ENCODE measurements at places on chromosomes 3 and 15.

DNA sequence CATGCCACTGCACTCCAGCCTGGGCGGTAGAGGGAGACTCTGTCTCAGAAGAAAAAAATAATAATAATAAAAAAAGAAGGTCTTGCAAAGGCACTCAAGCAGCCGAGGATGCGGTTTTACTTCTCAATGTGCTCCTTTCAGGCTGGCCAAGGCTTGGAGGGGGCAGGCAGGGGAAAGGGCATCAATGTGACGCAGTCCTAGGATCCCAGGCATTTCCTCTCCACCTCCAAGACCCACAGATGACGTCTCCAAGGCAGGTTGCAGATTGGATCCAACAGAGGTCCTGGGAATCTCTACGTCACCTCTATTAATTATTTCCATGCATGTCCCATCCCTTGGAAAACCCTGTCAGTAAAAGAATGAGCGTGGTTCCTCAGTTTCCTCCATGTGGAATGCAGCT lies 56.2 kb downstream of the FAM43A start:
- DNase-seq: no peak

GRCh38 chr15:51405693-51406523 lies 64.5 kb downstream of the GLDN start:
- no peak for DNase-seq

GRCh38 chr15:70517194-70517590 lies 246.2 kb downstream of the UACA start:
- DNase-seq: no peak

DNA sequence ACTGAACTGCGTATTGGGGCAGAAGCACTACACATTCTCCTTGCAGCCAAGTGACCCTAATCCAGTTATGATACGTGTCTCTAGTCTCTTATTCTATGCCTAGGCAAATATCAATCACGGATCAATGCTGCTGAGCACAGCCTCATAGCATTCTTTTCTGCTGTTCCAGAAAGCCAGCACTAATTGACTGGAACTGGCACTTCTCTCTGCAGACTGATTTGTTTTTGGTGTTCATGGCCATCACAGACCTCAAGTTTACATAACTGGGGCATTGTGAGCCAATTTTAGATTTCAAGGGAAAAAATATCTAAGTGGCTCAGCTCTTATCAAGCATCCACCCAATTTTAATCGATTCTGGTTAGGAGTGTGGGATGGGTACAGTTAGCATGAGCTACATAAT lies 37.9 kb downstream of the GLDN start:
- no peak for DNase-seq

GRCh38 chr3:49161808-49162530 lies 4.2 kb downstream of the CCDC71 start:
- no peak for DNase-seq

- DNase-seq: peak; percentile 62
These were observed 234.6 kb downstream of the NAALADL2 start for GRCh38 chr3:175093748-175094147.

GRCh38 chr3:123328851-123329635 lies 119.8 kb downstream of the ADCY5 start:
- DNase-seq: peak; percentile 38

DNA sequence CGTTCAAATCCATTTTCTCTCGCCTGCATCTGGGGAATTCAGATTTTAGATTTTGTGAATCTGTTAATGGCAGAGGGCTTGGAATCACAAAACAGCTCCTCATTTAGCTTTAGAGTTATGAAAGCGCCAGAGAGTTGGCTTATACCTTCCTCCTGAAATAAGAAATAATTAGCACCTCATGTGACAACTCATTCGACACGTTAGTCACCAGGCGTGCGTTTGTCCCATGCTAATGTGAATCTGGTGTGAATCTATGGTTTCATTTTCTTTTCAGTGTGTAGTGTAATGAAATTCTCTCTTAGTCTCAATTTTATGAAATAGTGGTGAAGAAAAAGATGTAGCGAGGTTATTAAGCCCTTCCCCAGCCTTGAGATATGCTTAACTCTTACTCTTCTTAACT lies 89.4 kb downstream of the EDEM1 start:
- no peak for DNase-seq

DNA sequence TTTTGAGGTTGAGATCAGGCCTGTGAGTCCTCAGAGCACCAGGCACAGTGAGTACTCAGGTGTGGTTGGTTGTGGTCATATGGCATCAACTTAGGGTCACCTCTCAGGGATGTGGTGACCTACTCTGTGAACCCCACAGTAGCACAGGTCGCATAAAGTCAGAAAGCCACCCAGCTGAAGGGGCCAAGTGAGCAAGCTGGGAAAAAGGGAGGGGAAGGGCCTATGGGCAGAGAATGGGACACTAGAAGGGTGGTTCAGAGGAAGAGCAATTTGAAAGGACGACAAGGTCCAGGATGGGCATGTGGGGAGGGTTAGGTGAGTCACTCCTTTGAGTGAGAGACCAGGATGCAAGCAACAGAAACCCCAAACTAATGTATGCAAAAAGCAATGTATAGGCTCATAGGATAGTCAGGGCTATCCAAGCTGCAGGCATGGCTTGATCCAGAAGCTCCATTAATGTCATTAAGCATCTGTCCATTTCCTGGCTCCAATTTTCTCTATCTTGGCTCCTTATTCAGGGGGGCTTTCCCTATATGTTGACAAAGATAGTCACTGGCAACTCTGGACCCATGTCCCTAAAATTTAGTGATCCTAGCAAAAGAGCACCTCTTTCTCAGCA lies 33.5 kb downstream of the HMCES start:
- no peak for DNase-seq

- DNase-seq: no peak
These were observed 32.6 kb downstream of the ITGA11 start for GRCh38 chr15:68399096-68400065.

- DNase-seq: peak; percentile 77
These were observed at the start of gene PYGO1 for GRCh38 chr15:55588070-55588814. TSS of gene PYGO1 (minus strand) at chr15:55588345. CDS start at chr15:55587883, 462 bp downstream.

- peak; percentile 82 for DNase-seq
These were observed 59.0 kb downstream of the DPPA2 start for GRCh38 chr3:109257269-109257668.

DNA sequence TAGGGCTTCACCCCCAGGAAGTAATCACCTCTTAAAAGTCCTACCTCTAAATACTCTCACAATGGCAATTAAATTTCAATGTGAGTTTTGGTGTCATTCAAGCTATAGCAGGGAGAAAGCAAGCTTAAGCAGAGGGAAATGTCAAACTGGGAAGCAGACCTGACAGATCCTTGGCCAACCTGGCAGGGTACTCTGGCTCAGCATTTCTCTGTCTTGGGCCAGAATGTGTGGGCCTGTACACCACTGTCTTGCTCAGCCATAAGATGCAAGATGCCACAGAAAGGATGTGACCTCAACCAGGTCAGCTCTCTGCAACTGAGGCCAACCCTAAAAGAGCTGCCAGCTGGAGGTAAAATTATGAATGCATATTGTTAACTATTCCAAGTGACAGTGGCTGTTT lies 130.6 kb upstream of the CMC1 start:
- DNase-seq: no peak

DNA sequence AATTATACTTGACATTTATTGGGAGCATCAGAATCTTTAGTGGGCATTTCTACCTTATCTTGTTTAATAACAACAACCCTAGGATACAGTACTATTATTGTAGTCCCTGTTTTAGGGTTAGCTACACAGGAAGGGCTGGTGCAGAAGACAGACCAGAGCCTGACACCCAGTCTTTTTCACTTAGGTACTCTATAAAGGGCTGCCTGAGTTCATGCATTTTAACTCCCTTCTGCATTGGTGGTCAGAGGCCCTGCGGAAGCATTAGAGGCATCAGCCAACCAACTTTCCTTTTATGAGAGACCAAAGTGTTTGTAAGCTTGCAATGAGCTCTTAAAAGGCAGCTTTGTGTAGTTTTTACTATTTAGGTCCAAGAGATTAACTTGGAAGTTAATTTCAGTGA lies 105.4 kb downstream of the PLCL2 start:
- no peak for DNase-seq

DNA sequence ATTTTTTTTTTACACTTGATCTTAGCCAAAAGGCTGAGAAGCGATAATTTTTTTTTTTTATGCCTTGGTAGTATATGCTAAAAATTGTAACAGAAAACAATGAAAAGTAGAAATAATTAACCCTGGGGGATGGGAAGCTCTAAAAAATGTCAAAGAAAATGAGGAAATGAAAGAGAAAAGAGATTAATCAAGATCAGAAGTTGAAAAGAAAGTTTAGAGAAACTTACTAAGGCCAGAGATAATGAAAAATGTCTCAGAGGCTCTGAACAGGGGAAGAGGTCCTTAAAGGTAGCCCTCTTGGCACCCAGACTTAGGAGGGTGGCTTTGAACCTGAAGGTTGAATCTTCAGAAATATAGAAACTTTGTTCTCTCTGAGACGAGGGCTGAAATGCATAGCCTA lies 58.6 kb upstream of the ZBED2 start:
- no peak for DNase-seq

- DNase-seq: no peak
These were observed 55.9 kb upstream of the PIK3CB start for GRCh38 chr3:138890555-138891187.

DNA sequence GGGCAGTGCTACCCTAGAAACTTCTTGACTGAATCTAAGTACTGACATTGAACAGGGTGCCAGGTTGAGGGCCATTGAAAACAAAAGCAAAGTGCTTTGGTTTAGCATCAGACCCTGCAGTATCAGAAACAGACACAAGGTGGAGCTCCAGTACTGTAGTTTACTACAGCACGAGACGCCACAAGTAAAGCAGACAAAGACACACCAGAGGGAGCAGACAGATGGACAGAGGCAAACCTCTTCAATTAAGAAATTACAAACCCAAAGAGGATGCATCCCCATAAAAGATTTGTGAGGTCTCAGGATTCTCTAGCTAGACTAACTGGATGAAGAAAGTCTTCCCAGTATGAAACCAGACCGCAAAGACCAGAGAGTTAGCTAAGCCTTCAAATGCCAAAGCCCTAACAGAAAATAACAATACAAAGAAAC lies 16.6 kb downstream of the TOP2B start:
- peak; percentile 72 for DNase-seq

GRCh38 chr3:99212969-99213368 lies 311.5 kb upstream of the DCBLD2 start:
- no peak for DNase-seq

DNA sequence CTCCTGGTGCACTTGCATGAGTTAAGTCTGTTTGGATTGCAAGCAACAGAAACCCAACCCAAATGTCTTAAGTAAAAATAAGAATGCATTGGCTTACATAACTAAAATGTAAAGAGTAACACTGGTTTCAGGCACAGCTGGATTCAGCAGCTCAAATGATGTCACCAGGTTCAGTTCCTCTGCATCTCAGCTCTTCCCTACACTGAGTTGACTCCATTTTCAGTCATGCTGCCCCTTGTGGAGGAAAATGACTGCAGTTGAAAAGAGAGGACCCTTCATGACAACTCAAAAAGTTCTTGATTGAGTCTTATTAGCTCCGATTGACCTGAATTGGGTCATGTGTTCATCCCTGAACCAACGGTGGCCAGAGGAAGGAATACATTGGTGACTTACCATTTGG lies 138.5 kb upstream of the ABI3BP start:
- DNase-seq: no peak

GRCh38 chr3:15557511-15557946 lies 36.0 kb upstream of the COLQ start:
- peak; percentile 69 for DNase-seq

Data from fibroblast of skin of right biceps (primary cell).